Fibroblast of villous mesenchyme (primary cell): ENCODE measurements at places on chromosomes 6 and 20. TPM values are rescaled to one million over a fixed set of nuclear protein-coding genes. Genes with fewer than 3 reads are reported as not detected.
A peak's percentile ranks its signal among the peaks of the same experiment; 100 is the strongest.

GABRR1 gene
- total RNA-seq, result not detected in 2 replicates

- peak; percentile 98 for DNase-seq
Measured at GRCh38 chr20:35305682-35306556, 13.7 kb upstream of the FAM83C start.

GPR63 gene
- total RNA-seq, result under 0.01 and 0.32 TPM in 2 replicates

GRCh38 chr6:7047966-7048365 is 59.8 kb upstream of the RREB1 start:
- no peak for DNase-seq

SLC22A2 gene
- under 0.01 TPM in 2 replicates for total RNA-seq

WFDC6 gene
- not detected in 2 replicates for total RNA-seq

DNA sequence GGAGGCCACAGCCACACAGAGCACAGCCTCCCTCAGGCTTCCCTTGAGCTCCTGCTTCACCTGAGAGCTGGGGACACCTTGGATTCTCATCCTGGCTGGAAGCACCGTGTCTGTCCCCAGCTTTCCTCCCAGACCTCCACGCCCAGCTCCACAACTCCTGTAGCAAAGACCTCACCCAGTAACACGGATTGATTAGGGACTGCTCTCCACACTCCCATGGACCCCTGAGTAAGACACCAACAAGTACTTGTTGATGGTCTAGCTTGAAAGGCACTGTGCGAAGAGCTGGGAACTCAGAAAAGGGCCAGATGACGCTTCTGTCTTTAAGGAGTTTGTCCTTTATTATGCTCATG is 109.6 kb downstream of the DLL1 start:
- no peak for DNase-seq

GRCh38 chr6:150086026-150086425 is 17.1 kb upstream of the ULBP3 start:
- DNase-seq, result no peak

- no peak for DNase-seq
Measured at GRCh38 chr20:63821811-63822210, 9.3 kb downstream of the ZBTB46 start.

DNA sequence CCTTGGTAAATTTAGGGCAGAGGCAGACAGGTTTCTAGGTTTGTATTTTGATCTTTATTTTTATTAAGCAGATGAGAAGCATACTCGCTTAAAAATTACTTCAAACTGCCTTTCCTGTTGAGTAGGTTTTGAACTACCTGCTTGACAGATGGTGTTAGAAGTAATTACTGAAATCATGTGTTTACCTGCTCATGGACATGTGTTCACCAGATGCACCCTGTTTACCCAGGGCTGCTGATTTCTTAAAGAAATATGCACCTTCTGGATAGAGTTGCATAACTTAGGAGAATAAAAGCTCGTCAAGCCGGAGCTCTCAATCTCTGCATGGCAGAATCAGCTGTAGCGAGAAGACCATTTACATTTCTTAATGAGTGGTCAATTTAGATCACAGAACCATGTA is 165.1 kb downstream of the CDKAL1 start:
- DNase-seq, result peak; percentile 33

DNA sequence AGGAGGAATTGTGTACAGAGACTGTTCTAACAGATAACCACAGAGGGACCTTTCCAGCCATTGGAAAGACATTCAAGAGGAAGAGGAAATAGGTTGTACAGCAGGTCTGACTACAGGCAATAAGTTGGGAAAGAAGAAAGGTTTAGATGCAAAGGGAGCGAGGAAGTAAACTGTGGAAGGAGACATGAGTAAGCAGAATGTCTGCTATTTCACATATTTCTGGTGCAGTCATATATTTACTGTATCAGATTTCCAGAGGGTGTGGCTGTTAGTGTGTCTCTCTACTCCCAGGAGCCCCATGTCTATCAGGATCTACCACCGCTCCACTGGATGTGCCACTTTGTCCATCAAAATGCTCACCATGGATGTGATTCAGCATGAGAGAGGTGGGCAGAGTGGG is 25.9 kb downstream of the MRS2 start:
- peak; percentile 37 for DNase-seq

ID1 gene
- total RNA-seq, result 18.0 and 27.2 TPM in 2 replicates

DNA sequence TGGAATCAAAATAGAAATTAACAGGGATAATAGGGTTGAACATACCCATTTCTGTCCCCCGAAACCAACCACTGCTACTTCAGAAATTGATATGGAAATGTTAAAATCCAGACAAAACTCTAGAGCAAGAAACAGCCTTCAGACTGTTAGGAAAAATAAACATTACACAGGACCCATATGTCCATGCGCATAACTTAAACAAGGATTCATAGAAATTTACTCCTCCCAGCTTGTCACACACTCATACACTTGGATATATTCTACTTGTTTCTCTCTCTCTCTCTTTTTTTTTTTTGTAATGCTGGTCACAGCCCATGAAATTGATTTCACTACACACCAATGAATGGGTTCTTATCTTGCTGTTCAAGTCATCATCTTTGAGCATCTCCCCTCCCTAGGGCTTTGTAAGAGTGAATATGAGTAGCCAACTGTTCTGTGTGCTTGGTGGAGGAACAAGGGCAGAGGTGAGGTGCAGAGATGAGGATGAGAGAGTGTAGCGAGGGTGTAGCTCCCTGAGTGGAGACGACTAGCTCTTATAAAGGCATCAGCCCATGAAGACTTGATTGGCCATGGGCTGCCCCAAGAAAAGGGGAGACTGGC is 61.8 kb upstream of the MLN start:
- DNase-seq, result no peak

NR2E1 gene
- not detected in 2 replicates for total RNA-seq

AFG1L gene
- 3.2 and 6.0 TPM in 2 replicates for total RNA-seq

CTAGE9 gene
- total RNA-seq, result not detected in 2 replicates

- DNase-seq, result no peak
Measured at GRCh38 chr6:47722194-47722593, 23.8 kb downstream of the ADGRF4 start.

- no peak for DNase-seq
Measured at GRCh38 chr6:27407153-27407814, 18.7 kb downstream of the ZNF391 start.

DNA sequence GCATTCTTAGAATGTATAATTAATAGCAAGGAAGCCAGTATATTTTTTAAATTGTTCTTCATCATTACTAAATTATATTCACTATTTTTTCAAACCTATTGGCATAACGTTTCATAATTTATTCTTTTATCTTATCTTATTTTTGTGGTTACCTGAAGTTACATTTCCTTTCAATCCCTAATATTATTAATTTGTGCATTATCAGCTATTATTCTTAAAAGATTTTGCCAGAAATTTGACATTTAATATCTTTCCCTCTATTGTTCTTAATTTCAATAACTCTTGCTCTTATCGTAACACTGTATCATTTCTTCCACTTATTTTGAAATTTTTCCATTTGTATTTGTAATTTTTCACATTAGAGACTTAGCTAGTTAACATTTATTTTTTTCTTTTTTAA is 18.4 kb downstream of the OR14J1 start:
- DNase-seq, result no peak

RFX6 gene
- total RNA-seq, result not detected in 2 replicates

AARS2 gene
- total RNA-seq, result 10.0 and 16.0 TPM in 2 replicates

DNA sequence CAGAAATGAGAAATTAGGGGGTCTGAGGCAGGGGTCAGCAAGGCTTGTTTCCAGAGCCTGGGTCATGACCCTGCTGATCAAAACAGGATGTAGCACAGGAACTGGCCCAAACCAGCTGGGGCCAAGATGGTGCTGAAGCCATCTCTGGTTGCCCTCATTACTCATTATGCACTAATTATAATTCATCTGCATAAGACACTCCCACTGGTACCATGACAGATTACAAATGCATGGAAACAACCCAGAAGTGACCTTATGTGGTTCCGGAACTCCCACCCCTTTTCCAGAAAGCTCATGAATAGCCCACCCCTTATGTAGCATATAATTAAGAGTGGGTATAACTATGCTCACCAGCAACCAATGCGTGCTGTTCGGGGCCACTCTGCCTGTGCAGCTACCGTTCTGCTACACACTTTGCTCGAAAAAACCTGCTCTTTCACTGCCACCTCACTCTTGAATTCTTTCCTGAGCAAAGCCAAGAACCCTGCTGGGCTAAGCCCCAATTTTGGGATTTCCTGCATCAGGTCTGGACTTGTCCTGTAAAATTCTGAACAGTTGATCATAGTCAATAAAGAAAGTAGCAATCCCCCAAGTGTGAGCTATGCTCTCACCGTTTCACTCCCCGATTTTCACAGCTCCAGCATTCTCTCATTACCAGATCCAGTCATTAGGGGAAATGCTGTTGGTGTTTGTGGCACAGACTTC is 122.3 kb downstream of the WDR27 start:
- DNase-seq, result no peak

HDGFL1 gene
- total RNA-seq, result not detected in 2 replicates

- DNase-seq, result no peak
Measured at GRCh38 chr20:10330071-10330470, 104.0 kb downstream of the MKKS start.

ECT2L gene
- total RNA-seq, result not detected in 2 replicates

HLA-DQA2 gene
- not detected in 2 replicates for total RNA-seq

GRCh38 chr6:129197154-129197553 is 314.2 kb downstream of the LAMA2 start:
- DNase-seq, result no peak

CEP43 gene
- 19.3 and 37.6 TPM in 2 replicates for total RNA-seq

TAB2 gene
- 20.9 and 36.3 TPM in 2 replicates for total RNA-seq
